ENCODE measurements at places on chromosomes 4 and X. TPM values are rescaled to one million over a fixed set of nuclear protein-coding genes. Genes with fewer than 3 reads are reported as not detected.

DNA sequence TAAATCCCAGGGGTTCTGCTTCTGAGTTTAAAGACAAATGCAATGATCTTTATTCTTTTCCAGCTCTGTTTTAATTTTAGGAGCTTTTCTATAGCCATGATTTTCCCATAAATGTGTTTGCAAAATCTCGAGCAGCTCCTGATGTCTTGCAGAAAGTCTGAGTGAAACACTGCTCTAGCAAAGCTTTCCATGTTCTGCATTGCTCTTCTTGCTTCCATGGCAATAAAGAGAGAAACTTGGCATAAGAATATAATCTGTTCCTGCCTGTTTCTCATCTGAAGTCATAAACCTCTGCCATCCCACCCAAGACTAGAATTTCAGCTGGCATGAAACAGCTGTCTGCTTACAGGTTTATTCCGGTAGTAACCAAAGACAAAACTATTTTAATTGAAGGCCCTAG is 254.5 kb downstream of the SPRY1 start:
- H3K36me3 ChIP-seq = no peaks in the 10 kb centered on the region
- no peaks in the 10 kb centered on the region for H3K27me3 ChIP-seq
- no peak overlapping the region for H3K27ac ChIP-seq
- H3K4me3 ChIP-seq = no peak overlapping the region
- no peaks in the 10 kb centered on the region for H3K4me1 ChIP-seq
- DNase-seq = no peak

Gene KLF3
- 122 TPM for total RNA-seq

DNA sequence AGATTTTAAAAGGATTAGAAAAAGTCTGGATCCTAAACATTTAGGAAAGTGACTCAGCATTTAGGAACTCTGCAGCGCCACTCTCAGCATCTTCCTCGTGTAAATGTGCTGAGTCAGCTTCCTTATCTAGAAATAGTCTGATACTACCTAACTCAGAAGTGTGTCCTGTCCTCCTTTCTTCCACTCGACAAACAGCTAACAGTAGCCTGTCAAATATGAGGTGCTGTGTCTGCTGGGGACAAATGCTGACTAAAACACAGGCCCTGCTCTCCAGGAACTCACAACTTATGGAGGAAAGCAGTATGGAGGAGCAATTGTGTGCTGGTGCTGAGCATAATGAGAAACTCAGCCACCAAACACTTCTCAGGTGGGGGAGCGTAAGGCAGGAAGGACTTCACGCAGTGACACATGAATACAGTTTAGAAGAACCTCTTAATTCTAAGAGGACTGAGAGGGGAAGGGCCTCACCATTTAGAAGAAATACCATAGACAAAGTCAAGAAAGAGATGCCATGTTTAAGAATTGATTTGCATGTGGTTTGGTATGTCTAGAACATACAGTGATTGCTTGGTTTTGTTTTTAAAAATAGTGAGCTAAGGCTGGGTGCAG is 125.3 kb downstream of the SOWAHB start:
- H3K27ac ChIP-seq = no peak overlapping the region
- H3K4me3 ChIP-seq = no peak overlapping the region
- H3K27me3 ChIP-seq = no peaks in the 10 kb centered on the region
- DNase-seq = no peak
- no peaks in the 10 kb centered on the region for H3K4me1 ChIP-seq
- no peaks in the 10 kb centered on the region for H3K36me3 ChIP-seq

DNA sequence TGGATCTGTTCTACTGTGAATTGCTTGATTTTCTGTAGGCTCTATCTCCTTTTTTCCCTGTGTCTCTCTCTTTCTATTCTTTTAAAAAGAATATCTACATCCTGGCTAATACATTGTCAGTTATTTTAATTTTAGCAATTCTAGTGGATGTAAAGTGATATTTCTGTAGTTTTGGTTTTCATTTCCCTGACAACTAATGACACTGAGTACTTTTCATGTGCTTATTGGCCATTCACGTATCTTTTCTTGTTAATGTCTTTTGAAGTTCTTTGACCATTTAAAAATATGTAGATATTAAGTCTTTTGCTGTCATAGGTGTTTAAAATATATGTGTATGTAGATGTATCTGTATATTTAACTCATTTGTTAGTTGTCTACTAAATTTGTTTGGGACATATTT is 59.0 kb upstream of the SOX3 start:
- no peaks in the 10 kb centered on the region for H3K27me3 ChIP-seq
- no peak overlapping the region for H3K4me3 ChIP-seq
- H3K27ac ChIP-seq = no peak overlapping the region

GRCh38 chr4:124530464-124531077 is 182.0 kb downstream of the ANKRD50 start:
- H3K27ac ChIP-seq = no peak overlapping the region
- no peaks in the 10 kb centered on the region for H3K36me3 ChIP-seq
- H3K27me3 ChIP-seq = no peaks in the 10 kb centered on the region
- DNase-seq = no peak

GRCh38 chrX:8971116-8971515 is 62.8 kb downstream of the FAM9B start:
- no peaks in the 10 kb centered on the region for H3K27me3 ChIP-seq
- H3K27ac ChIP-seq = no peak overlapping the region
- H3K4me1 ChIP-seq = no peaks in the 10 kb centered on the region
- no peak overlapping the region for H3K4me3 ChIP-seq

DNA sequence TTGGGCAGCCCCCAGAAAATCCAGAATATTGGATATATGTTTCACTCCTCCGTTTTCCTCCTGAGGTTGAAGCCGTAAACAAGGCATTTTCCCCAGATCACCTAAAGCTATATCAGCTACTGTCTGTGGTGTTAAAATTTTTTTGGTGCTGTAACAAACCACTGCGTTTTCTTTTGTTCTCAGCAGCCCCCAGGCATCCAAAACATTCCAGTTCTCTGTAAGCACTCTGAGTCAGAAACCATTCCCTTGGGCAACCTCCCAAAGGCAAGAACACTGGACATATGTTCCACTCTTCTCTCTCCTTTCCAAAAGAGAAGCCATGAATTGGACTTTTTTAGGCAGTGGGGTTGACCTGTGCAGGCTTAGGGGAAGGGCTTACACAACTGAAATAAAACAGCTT is 310.9 kb downstream of the MID1IP1 start:
- no peak for DNase-seq
- H3K27ac ChIP-seq = no peak overlapping the region
- no peaks in the 10 kb centered on the region for H3K4me1 ChIP-seq
- no peaks in the 10 kb centered on the region for H3K36me3 ChIP-seq

- H3K27ac ChIP-seq = no peak overlapping the region
- no peaks in the 10 kb centered on the region for H3K36me3 ChIP-seq
- no peaks in the 10 kb centered on the region for H3K27me3 ChIP-seq
- DNase-seq = no peak
- no peak overlapping the region for H3K4me3 ChIP-seq
These were observed 3.4 kb downstream of the YTHDC1 start for GRCh38 chr4:68346461-68346860.

GRCh38 chr4:94642561-94642866 is 115.2 kb upstream of the BMPR1B start:
- H3K36me3 ChIP-seq = no peaks in the 10 kb centered on the region
- no peak for DNase-seq
- H3K27me3 ChIP-seq = no peaks in the 10 kb centered on the region
- no peak overlapping the region for H3K4me3 ChIP-seq
- no peak overlapping the region for H3K27ac ChIP-seq

Gene CT47B1
- total RNA-seq = not detected

GRCh38 chrX:41240509-41240908 is 93.5 kb upstream of the DDX3X start:
- no peak overlapping the region for H3K27ac ChIP-seq
- no peaks in the 10 kb centered on the region for H3K4me1 ChIP-seq
- no peaks in the 10 kb centered on the region for H3K36me3 ChIP-seq
- no peak overlapping the region for H3K4me3 ChIP-seq

DNA sequence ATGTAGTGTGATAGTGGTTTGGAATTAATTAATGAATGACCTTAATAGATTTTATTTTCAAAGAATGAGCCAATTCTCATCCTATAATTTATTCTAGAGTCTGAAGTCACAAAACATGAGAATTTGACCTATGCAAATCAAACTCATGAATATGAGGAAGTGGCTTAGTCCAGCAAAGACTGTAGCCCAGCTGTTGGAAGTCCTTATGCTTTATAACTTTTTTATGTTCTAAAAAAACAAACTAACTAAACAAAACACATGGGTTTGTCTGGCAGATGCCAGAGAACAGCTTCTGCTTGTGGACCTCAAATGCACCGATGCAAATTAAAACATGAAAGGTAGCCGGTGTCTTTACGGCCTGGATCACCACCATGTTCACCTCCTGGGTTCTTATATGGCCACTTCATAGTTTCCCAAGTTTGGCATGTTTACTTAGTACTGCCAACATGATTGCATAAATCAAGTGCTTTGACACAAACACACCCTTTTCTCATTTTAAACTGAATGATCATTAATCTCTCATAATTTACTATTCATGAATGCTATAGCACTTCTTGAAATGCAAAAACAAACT is 277.4 kb downstream of the PAPSS1 start:
- no peak overlapping the region for H3K27ac ChIP-seq
- no peaks in the 10 kb centered on the region for H3K4me1 ChIP-seq
- no peak for DNase-seq
- no peaks in the 10 kb centered on the region for H3K36me3 ChIP-seq
- no peak overlapping the region for H3K4me3 ChIP-seq

DNA sequence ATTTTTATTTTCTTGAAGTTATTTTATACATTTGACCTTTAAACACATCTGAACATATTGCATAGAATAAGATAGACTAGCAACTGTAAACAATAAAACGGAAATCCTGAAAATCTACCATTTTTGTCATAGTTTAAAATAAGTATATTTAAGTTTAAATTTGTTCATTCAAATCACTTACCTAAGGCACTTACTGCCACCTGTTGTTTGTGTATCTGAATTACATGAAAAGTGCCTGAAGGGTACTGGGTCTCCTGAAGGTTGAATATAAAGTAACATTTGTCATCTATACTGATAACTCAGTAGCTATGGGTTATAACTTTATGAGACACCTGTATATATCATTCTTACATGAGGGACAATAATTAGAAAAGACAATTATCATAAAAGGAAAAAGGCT is 38.6 kb downstream of the TRPC5 start:
- no peak overlapping the region for H3K4me3 ChIP-seq
- no peak overlapping the region for H3K27ac ChIP-seq
- H3K36me3 ChIP-seq = no peaks in the 10 kb centered on the region
- no peaks in the 10 kb centered on the region for H3K4me1 ChIP-seq

DNA sequence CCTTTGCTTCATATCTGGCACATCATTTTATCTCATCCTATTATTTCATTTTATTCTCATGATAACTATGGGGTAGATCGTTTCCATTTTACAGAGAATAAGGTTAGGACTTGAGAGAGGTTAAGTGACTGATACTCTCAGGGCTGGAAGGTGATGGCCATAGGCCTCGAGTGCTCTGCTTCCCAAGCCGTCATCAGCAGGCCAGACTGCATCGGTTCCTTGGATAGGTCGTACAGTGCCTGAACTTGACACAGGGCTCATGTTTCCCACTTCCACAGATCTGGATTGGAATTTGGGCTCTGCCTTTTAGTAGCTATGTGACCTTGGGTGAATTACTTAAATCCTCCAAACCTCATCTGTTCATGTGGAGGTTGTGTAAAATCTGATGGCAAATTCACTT is 81.4 kb downstream of the TMEM131L start:
- H3K4me1 ChIP-seq = peaks cover 27% of the 10 kb centered on the region
- no peak for DNase-seq
- H3K27me3 ChIP-seq = no peaks in the 10 kb centered on the region
- no peaks in the 10 kb centered on the region for H3K36me3 ChIP-seq
- no peak overlapping the region for H3K27ac ChIP-seq

- DNase-seq = no peak
- no peaks in the 10 kb centered on the region for H3K4me1 ChIP-seq
- H3K36me3 ChIP-seq = no peaks in the 10 kb centered on the region
- no peak overlapping the region for H3K27ac ChIP-seq
- no peaks in the 10 kb centered on the region for H3K27me3 ChIP-seq
These were observed 172.1 kb downstream of the AFF2 start for GRCh38 chrX:148672517-148672916.

GRCh38 chr4:88027611-88028608 is 20.5 kb downstream of the PKD2 start:
- no peaks in the 10 kb centered on the region for H3K27me3 ChIP-seq
- H3K36me3 ChIP-seq = no peaks in the 10 kb centered on the region
- no peak overlapping the region for H3K4me3 ChIP-seq
- no peak overlapping the region for H3K27ac ChIP-seq
- no peaks in the 10 kb centered on the region for H3K4me1 ChIP-seq
- DNase-seq = no peak

DNA sequence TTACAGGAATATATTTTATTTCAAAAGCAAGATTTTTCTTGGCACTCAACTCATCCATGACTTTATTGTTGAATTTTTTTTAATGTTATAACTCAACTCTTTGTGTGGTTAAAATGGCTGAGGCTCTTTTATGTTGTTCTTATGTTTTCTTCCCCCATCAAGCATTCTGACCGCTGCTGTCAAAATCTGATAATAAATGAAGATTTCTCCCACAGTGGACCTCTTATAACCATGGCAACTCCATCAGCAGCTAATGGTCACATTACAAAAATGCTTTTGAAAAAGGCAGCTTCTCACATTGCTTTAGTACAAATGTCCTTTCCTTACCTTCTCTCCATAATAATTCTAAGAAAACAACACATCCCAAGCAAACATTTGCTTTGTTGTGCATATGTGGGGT is 96.0 kb upstream of the ATOH1 start:
- H3K4me1 ChIP-seq = no peaks in the 10 kb centered on the region
- H3K4me3 ChIP-seq = no peak overlapping the region
- no peaks in the 10 kb centered on the region for H3K27me3 ChIP-seq

Gene CTAG1B
- total RNA-seq = not detected

DNA sequence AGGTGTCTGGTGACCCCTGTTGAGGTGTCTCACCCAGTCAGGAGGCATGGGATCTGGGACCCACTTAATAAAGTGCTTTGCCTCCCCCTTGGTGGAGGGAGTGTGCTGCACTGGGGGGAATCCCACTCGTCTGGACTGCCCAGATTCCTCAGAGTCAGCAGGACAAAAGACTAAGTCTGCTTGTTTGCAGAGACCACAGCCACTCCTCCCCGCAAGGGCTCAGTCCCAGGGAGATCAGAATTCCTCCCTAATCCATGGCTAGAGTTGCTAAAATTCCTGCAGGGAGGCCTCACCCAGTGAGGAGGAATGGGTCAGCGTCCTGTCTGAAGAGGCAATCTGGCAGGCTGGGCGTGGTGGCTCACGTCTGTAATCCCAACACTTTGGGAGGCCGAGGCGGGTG is 442.2 kb downstream of the PABPC4L start:
- no peak overlapping the region for H3K4me3 ChIP-seq
- no peaks in the 10 kb centered on the region for H3K4me1 ChIP-seq
- no peak for DNase-seq
- H3K27me3 ChIP-seq = no peaks in the 10 kb centered on the region
- H3K27ac ChIP-seq = no peak overlapping the region
